Mammary epithelial cell (primary cell): ENCODE measurements at places on chromosomes 11 and 22.

- DNase-seq, result no peak
These were observed 61.3 kb downstream of the DENND5A start for GRCh38 chr11:9203691-9204311.

DNA sequence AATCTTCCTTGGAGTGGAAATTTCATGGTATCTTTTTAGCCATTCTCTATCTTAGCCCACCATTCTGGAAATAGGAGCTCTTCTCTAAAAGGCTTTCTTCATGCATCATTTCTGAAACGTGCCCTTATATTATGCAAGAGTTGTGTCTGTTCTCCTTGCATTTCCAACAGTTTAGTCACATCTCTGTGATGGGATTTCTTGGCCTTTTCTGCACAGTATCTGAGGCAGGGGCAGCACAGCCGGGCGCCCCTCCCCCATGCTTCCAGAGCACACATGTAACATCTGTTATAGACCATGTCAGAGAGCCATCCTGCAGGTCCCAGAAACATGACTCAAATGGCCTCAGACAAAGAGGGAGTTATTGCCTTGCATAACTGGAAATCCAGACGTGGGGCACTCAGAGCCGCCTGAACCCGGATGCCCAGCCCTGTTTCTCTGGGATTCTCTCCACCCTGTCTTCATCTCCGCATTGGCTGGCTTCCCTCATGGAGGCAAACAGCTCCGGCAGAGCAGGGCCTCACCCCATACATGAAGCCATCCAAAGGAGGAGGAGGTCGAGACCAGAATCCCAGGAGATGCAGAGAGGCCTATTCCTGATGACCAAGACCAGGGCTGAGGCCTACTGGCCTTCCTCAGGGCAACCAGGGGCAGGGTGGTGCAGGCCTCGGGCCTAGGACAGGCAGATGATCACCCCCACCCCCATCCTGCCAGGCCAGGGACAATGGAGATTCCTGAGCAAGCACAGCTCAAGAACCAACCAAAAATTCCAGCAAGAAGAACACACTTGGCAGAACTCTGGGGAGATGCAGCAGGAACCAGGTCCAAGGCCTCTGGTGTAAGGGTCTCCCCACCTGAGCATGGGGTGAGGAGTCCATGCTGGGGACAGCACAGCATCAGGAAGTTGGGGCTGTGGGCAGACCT is 61.3 kb downstream of the IGLL5 start:
- DNase-seq, result no peak

DNA sequence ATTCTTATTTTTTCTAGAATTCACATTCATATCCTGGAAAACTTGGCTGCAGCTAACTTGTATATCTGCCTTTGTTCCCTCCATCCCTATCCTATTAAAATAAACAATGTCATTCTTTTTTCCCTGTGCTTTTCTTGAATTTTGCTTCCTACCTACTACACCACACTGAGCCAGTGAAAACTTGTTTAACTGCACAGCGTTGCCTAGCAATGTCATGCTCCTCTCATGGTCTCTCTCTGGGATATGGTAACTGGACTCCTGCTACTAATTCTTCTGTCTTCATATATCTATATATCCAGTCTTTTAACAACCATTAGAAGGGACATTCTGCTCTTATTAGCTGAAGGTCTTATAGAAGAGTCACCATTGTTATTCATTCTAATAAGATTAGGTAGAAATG is 434.4 kb downstream of the METTL15 start:
- no peak for DNase-seq

- DNase-seq, result no peak
These were observed 9.4 kb upstream of the FADD start for GRCh38 chr11:70193411-70194292.

DNA sequence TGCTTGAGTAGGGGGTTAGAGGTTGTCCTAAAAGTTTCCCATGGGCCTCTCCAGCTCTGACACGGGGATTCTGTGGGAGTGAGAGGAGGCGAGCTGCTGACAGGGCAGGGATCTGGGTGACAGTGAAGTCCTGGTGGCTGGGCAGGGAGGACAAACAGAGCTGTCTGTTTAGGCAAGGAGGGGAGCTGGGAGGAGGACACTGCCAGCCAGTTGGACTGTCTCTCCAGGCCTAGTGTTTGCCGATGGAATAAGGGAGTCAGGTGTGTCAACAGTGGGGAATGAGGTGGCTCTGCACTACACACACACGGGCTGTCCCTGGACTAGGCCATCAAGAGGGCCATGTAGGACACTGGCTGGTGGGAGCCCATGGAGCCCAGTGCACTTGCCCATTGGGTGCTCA is 20.6 kb upstream of the SYT7 start:
- no peak for DNase-seq

DNA sequence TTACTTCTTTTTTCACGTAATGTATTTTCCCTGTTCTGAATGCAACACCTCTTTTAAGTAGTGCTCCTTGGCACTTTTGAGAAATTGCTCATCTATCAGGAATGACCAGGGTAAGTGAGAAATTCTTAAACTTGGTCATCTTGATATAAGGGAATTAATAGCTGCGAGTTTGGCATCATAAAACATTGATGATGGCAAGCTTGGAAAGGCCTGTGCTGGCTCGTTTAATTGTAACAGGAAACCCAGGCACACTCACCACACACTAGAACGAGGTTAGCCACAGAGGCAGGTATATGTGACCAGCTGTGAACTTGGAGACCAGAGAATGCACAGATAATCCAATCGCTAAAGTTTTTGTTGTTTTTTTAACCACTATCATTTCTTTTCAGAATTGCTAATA is 24.3 kb downstream of the FAM118A start:
- DNase-seq, result peak; percentile 88

DNA sequence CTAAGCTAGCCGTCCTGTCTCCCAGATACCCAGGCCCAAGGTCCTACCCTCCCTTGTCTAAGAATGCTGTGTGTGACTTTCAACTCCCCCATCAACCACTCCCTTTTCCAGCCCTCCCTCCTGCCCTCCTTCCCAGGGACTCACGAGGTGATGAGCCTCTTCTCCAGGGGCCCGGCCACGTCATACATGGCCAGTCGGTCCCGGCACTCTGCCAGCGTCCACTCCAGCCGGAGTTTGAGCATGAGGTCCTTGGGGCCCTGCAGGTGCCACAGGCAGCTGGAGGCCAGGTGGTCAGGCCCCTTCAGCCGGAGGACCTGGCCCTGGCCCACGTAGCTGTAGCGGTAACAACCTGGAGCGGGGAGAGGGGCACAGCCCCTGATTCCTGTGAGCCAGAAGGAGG is 20.1 kb downstream of the TMPRSS6 start:
- no peak for DNase-seq

GRCh38 chr22:43520632-43521039 is 108.8 kb downstream of the MPPED1 start:
- DNase-seq, result peak; percentile 35

GRCh38 chr11:108534274-108534882 is 36.2 kb upstream of the POGLUT3 start:
- no peak for DNase-seq

- peak; percentile 75 for DNase-seq
These were observed 1571.2 kb upstream of the RAG2 start for GRCh38 chr11:38169286-38169685.

DNA sequence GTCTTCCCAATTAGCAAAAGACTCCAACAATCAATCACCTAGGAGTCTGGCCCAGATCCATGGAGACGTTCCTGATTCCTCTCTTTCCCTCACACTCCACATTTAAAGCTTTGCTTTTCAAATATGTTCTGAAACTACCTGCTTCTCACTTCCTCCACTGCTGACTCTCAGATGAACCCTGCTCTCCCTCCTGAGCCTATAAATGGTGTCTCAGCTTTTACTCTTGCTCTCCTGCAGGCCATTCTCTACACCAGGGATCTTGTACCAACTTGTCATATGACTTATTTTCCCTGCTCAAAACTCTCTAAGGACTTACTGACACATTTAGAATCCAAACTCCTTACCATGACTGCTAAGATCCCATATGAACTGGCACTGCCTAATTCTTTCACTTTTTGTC is 138.4 kb upstream of the DDI1 start:
- DNase-seq, result peak; percentile 16

- no peak for DNase-seq
These were observed 200.6 kb downstream of the KIRREL3 start for GRCh38 chr11:126800009-126800408.

DNA sequence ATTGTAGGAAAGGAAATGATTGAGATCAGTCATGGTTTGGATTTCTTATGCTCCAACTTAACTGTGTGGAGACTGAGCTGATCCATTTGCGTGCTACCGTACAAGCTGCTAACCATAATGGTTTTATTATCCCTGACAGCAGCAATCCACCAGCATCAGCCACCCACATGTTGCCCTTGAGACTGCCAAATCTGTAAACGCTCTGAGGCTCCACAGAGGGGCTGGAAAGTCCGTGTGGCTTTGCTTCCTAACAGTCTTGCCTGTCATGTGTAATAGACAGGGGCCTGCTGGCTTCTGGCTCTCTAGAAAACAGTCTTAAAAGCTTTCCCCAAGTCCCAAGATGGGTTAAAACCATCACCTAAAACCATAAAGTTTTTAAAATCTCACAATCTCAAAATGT is 30.1 kb downstream of the ATG16L2 start:
- DNase-seq, result no peak

DNA sequence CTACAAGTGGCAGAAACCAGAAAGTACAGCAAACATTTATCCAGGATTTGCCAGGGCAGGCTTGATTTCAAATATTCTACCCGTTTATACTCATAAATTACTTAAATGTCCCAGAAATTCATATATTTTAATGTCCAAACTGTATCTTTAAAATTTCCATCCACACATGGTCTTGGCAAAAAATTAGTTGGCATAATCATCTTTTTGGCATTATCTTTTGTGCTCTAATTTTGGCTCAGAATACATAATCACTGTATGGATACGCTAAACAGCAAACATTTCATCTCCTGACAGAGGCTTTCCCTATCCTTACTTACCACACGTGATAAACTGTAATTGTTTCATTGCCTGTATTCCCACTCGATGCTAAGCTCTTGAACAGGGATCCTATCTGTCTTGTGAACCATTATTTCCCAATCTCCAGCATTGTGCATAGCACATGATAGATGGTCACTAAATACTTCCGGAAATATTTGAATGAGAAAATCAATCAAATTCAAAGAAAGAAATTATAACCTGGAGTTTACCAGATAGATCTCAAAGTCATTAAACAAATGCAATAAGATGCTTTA is 64.2 kb downstream of the CADM1 start:
- DNase-seq, result no peak

- no peak for DNase-seq
These were observed 37.2 kb downstream of the MS4A6A start for GRCh38 chr11:60145677-60146076.

- peak; percentile 86 for DNase-seq
These were observed 5.3 kb upstream of the AKIP1 start for GRCh38 chr11:8905528-8906165.

DNA sequence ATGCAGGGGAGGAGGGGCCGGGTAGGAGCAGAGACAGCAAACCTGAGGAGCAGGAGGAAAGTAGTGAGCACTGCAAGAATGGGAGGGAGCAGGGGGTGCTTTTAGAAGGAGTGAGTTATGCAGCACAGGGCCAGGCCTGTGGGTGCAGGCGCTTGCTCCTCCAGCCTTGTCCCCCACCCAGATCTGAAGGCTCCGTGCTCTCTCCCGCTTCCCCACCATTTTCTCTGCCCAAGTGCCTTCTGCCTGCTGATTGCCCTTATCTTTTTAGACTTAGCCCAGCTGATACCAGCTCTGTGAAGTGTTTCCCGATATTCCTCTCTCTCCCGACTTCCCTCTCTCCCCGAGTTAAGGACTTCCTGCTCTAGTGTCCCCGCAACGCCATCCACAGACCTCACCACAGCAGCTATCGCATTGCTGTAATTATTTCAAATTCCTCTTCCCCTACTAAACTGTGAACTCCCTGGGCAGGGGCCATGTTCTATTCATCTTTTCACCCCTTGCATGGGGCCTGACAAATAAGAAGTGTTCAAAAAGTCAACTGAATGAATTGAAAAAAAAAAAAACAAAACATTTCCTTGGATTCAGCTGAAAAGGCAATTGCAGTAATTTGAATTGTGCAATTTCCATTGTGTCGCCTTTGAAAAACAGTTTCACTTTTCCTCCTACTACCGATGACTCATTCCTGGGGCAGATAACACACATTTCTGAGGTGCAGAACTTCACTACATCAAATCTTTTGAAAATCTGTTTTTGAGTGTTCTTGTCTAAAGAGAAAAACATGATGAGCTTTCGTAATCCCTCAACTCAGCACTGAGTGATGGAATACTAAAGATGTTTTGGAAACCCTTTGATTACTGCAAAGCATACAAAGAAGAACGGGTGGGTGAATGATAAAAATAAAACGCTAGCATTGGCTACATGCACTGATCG is 69.7 kb upstream of the BMAL1 start:
- peak; percentile 74 for DNase-seq

GRCh38 chr11:1771273-1771672 is 7.5 kb upstream of the CTSD start:
- DNase-seq, result peak; percentile 31

DNA sequence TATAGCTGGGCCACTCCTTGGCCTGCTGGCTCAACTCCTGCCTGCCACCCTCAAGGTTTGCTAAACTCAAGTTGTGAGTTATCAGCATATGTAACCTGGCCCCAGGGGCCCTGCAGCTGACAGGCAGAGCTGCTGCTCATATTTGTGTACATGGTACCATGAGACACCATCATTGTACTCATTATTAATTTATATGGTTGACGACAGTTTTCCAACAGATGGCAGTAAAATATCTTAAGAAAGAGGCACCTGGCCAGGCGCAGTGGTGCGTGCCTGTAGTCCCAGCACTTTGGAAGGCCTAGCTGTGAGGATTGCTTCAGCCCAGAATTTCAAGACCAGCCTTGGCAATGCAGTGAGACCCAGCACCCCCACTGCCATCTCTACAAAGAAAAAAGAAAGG is 11.4 kb upstream of the DENND5A start:
- no peak for DNase-seq

GRCh38 chr22:45656577-45656976 is 15.1 kb upstream of the ATXN10 start:
- no peak for DNase-seq

- DNase-seq, result no peak
These were observed 78.2 kb downstream of the KCNC1 start for GRCh38 chr11:17812865-17813187.

GRCh38 chr11:70210051-70210501 is 7.0 kb downstream of the FADD start:
- DNase-seq, result peak; percentile 27

DNA sequence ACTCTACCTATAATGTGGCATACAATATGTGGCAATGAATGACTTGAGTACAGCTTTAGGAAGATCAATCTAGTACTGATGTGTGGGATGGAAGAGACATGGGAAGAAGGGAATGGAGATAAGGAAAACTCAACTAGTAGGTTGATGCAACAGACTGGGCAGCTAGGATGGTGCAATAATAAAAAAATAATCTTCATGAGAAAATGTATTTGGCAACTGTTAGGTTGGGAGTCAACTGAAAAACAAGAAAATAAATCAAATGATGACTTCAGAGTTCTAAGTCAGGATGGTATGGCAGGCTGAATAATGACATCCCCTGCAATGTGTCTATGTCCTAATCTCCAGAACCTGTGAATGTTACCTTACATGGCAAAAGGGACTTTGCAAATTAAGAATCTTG is 236.8 kb upstream of the PITPNB start:
- no peak for DNase-seq

DNA sequence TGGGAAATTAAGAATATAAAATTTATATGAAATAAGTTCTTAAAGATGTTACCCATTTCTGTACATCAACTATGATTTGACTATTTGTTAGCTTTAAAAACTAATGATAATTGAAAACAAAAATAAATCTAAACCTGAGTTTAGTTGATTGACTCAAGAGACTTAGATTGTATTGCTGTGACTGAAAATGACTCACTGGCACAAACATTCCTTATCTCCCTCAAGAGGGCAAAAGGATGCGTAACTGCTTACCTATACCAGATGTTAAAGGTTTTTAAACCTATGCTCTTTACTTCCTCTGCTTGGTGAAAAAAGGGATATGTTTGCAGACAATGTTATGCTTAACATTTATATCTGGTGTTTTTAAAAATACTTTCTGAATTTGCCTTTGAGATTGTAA is 30.3 kb downstream of the ATM start:
- DNase-seq, result peak; percentile 49
